Colonic mucosa (tissue), 4 donors: ENCODE measurements at places on chromosomes 3 and 15. TPM values are rescaled to one million over a fixed set of nuclear protein-coding genes. Genes with fewer than 3 reads are reported as not detected.
A peak's percentile ranks its signal among the peaks of the same experiment; 100 is the strongest.

Gene CHRFAM7A
- total RNA-seq, result 0.59 TPM

DNA sequence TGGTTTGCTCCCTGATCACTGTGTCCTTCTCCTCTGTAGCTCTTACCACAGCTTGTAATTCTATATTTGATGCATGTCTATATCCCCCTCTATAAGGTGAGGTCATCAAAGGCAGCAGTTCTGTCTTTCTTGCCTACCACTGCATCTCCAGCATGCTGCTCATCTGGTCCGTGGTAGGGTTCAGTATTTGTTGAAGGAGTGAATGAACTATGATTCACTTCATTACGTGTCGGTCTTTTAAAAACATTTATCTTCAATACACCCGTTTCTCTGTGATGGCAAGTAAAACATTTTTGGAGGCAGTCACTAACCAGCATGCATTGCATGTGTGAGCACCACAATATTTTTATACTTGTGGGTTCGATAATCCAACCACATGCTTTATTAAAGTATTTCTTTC, 27.6 kb downstream of the CHST14 start:
- no peak for DNase-seq

DNA sequence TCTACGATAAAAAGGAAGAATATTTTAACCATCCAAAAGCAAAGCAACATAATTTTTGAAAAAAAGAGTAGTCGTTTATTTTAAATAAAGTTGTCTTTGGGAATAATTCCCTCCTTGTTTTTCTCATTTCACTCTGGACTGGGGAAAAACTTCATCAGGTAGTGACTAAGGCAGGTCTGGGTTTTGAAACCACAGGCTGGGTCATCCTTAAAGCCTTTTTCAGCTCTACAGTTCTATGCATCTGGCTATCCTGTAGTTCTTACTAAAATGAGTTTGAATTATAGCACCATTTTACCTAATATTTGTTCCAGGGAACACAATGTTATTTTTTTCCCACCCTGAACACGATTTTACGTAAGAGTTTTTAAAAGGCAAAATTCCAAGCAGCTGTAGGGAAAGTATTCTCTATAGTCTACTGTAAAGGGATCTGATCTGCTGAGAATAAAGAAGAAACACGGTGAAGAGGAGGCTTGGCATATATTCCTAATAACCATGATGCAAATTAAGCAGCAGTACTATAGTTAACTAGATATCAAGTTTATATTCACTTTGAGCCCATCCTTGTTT, 107.7 kb downstream of the OSBPL10 start:
- no peak for DNase-seq

DNA sequence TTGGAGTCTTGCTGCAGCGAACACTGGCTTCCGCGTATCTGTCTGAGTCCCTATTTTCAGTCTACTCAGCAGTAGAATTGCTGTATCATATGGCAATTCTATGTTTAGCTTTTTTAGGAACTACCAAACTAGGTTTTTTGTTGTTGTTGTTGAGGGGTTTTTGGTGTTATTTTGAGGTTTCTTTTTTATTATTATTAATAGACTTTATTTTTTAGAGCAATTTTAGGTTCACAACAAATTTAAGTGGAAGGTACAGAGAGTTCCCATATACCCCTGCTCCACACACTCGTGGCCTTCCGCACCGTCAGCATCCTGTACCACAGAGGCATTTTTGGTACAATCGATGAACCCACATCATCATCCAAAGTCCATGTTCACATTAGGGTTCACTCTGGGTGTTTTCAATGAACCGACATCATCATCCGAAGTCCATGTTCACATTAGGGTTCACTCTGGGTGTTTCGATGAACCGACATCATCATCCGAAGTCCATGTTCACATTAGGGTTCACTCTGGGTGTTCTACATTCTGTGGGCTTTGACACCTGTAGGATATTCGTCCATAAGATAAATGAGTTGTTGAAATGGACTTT, 67.9 kb downstream of the LMLN start:
- DNase-seq, result no peak

DNA sequence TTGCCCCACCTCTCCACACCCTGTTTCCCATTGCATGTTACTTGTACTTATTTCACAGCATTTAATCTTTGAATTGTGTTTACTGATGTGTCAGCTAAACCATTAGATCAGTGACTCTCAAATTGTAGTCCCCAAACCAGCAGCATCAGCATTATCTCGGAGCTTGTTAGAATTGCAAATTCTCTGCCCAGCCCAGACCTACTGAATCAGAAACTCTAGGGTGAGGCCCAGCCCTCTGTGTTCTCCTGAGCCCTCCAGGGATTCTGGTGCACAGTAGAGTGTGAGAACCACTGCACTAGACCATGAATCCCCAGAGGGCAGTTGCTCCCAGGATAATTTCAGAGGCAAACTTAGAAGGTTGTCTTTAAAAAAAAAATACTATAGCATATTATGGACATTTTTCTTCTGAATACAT, 13.0 kb downstream of the PLD1 start:
- DNase-seq, result no peak

- no peak for DNase-seq
These were observed 519.8 kb upstream of the MDFIC2 start for GRCh38 chr3:70832089-70832833.

GRCh38 chr3:77655396-77655795, 615.5 kb downstream of the ROBO2 start:
- DNase-seq, result no peak

DNA sequence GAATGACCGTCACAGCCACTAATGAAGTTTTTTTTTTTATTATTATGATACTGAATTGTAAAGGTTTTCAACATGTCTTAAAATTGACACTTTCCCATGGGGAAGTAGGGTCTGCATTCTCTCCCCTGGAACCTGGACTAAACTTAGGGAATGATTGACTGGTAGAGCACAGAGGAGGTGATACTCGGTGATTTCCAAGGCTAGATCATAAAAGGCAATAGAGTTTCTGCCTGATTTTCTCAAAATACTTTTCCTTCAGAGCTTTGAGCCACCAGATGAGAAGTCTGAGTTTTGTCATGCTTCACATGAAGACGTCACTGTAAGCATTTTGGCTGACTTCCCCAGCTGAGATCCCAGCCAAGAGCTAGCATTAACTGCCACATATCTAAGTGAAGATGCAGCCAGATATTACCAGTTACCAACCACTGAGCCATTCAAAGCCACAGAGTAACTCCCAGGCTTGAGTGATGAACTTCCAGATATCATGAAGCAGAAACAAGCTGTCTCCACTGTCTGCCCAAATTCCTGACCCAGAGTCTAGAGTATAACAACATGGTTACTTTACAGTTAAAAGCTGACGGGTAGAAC, 105.8 kb downstream of the LSAMP start:
- DNase-seq, result peak; percentile 24

- peak; percentile 20 for DNase-seq
These were observed 163.9 kb downstream of the SMAD6 start for GRCh38 chr15:66865622-66866611.

DNA sequence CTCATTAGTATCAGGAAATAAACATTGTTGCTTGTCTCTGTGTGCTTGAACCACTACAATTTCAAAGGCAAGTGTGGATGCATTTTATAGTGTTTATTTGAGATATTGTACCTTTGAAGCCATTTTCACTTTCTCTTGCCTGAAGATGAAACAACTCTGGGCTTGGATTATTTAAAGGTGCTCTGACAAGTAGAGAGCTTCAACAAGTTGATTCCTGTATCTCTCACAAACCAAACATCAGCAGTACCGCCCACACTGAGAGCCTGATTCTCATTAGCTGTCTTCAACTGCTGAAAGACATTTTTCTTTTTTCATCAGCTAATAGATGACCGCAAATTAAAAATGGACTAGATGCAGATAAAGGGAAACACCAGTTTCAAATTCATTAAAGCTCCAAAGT, 806 bp upstream of the CERS3 start:
- no peak for DNase-seq

- DNase-seq, result peak; percentile 58
These were observed 3.5 kb downstream of the FURIN start for GRCh38 chr15:90871716-90872485.

DNA sequence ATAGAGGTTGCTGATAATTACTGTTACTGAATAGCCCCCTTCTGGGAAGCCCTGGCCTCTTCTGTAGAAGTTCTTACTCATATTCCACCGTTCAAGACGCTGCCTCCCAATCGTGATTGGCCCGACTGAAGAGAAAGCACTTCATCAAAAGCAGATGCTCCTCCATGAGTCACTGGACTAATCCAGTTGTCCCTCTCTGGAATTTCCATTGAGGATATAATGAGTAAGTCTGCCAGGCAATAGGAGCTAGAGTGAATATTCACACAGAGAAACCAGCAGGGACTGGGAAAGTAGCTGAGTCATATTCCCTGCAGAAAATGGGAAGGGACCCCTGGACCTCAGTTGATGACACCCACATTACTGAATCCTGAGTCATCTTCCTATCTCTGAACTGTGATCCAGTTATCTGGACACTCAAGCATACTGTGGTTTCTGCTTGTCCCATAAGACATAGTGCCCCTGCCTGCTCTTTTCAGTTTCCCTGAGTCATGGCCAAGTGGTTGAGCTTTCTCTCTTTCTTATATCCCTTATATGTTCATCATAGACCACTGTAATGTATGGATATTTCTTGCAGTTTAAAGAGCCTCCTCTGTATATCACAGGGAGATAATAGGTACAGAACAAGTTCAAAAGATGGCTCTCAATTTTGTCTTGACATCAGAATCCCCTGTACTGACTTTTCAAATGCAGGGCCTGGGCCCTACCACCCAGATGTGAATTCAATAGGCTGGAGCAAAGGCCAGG, 151.2 kb upstream of the CDIN1 start:
- DNase-seq, result no peak

DNA sequence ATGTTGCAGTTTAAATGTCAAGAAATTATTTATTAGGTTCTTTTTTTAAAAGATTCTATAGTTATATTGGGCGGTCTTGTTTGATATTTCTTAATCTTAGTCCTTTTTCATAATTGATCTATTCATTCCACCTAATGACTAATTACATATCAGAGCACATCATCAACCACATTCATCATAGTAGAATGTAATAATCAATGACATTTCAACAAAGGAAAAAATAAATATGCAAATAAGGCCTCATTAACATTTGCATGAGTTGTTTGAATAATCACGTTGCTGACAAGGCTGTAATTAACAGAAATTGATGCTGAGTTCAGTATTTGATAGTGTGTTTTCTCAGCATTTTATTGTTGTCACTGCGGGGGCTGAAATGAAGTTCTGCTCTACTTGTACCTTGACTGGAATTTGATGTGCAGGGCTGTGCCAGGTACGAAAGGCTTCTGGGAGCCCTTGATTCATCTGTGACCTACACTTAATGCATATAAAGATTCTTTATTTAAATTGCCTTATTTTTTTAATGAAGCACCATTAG, 215.7 kb downstream of the TCF12 start:
- DNase-seq, result no peak

- DNase-seq, result no peak
These were observed 93.4 kb downstream of the PEX5L start for GRCh38 chr3:179943117-179943880.

- DNase-seq, result no peak
These were observed 108.8 kb upstream of the HACD2 start for GRCh38 chr3:123693584-123694190.

Gene GPR62
- not detected for total RNA-seq

- DNase-seq, result no peak
These were observed 32.8 kb downstream of the NCEH1 start for GRCh38 chr3:172678068-172678467.
